ENCODE measurements at places on chromosomes 7 and 10. TPM values are rescaled to one million over a fixed set of nuclear protein-coding genes. Genes with fewer than 3 reads are reported as not detected.

Gene CPEB3
- total RNA-seq, result 3.1 TPM

DNA sequence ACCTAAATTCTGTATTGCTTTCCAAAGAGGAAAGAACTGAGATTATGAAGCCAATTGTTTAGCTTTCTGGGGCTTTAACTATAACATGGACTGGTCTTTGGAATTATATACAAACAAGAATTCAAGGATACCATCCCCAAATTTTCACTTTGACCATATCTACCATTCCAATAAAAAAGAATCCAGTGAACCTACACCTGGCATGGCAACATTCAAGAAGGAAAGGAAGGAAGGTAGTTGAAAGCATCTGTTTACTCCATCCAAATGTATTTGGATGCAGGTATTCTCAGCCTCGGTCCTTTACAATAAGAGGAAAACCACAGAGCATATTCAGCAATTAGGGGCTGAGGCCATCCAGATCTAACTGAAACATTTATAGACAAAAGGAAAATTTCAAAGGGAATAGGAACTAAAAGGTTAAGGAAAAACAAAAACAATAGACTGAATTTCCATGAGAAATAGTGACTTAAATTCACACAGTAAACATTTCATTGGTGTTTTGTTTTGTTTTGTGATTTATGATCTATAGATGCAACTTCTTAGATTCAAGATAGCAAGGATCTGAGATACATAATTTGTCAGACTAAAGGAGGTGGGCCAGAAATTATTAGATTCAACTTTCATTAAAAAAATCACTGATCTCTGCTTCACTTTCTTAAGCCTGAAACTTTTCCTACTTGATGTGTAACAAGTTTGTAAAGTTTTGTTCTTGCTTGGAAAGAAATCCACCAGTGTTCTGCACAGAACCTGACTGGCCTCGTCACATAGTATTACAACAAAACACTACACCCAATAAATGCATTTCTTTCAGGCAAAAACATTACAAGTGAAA is 12.7 kb downstream of the SKIDA1 start:
- DNase-seq, result no peak

Gene PILRA
- 15.3 TPM for total RNA-seq

GRCh38 chr7:44152971-44153947 is 12.1 kb upstream of the MYL7 start:
- DNase-seq, result peak; percentile 70

DNA sequence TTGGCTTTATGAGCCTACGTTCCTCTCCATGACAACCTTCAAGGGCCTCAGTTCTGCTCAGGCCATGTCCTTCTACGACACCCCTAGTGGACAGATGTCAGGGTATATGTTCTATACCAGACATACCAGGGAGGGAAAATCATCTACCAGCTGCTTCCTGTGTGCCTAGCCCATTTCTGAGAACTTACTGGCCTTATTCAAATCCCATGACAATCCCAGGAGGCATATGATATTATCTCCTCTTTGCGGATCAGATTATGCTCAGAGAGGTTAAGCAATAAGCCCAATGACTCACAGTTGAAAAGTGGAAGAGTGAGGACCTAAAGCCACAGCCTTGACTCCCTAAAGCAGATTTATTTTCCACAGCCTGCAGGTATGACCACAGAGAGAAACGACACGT is 139.3 kb downstream of the GLI3 start:
- no peak for DNase-seq

DNA sequence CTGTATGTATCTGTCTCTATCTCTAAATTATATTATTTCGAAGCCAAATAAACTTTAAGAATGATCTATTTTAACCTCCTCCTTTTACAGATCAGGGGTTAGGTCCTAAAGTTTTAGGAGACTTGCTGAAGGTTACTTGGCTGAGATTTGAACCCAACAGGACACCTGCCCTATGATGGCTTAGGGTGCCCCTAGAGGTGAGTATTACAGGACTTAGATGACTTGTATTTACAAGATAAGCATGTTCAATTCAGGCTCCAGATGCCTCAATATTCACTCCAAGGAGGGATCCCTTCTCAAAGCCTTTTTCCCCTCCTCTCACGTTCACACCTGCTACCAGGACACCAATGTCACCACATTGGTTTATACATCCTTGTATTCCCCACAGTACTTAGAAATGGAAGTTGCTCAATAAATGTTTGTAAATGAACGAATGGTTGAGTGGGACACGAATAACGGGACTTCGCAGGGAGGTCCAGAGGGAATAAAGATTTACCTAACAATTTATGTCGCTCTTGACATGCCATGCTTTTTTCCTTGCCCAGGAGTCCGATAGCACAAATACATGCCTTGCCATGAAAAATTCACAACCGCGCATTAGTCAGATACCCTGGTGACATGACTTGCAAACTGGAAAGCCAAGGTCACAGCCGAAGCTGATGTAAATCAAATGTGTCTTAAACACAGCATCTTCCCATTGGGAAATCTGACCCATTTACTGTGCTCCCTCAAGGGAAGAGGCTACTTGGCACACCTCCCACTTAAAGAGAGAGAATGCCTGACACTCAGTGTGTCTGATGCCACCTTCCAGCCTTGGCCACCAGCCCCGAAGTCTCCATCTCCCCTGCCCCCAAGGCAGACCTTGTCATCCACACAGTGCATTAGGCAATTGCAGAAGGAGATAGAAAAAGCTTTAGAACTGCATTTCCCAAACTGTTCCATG is 872.2 kb upstream of the AUTS2 start:
- DNase-seq, result no peak

DNA sequence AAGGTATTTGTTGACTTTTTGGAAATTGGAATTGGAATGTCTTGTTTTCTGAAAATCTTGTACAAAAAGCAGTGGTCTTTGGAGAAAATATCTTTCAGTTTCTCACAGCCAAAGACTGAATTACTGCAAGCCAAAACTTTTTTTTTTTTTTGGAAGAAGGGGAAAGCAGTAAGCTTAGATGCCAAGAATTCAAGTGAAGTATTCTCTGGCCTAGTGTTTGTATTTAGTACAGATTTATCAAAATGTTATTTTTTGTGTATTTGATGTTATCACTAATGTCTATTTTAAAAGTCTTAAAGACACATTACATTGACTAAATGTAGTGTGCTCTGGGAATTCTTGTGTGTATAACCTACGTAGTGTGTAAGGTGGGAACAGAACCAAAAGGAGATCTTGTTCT is 6.2 kb downstream of the TET1 start:
- DNase-seq, result no peak

Gene TMEM140
- 8.8 TPM for total RNA-seq

DNA sequence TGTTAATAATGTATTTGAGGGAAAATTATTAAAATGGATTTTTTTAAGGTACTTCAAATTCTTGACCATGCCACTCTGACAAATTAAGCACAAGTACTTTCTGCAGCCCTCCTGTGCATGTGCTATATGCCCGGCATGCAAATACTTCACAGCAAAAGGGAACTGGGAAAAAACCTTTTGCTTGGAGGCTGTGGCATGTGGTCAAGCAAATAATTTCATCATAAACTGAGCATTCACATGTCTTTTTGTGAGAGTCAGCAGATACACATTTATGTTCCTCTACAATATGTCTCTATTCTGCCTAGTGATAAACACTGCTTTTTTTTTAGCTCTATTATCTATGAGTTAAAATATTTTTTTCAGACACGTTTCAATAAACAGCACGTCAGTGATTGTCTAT is 53.7 kb upstream of the SEMA3A start:
- no peak for DNase-seq

- DNase-seq, result no peak
These were observed 21.8 kb upstream of the SEMA3C start for GRCh38 chr7:80940539-80941207.

Measured in posterior vena cava (tissue), 2 donors.